ENCODE measurements at places on chromosomes 3 and 15. TPM values are rescaled to one million over a fixed set of nuclear protein-coding genes. Genes with fewer than 3 reads are reported as not detected.
A peak's percentile ranks its signal among the peaks of the same experiment; 100 is the strongest.

GRCh38 chr15:27201425-27201824 is 230.4 kb downstream of the GABRG3 start:
- no peak for DNase-seq

- DNase-seq, result no peak
These were observed 19.4 kb upstream of the PPP4R2 start for GRCh38 chr3:72977060-72977808.

DNA sequence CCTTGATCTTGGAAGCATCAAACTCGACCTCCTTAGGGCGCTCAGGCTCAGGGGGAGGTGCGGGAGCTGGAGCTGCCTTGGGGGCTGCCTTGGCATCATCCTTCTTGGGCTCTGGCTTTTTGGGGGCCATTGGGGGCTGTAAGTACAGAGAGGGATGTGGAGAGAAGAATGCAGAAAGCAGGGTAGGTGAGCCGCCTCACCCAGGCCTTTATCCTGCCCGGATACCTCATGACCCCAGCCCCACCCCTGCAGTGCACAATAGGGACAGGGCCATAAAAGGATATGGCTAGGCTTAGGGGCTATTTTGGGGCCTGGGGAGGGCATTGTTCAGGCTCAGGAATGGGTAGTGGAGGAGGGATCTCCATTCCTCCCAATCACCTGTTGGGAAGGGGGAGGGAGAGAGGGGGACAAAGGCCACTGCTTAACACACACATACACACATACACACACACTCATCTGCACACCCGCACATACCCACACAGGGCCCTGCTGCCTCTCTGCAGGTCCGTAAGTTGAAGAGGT is at the start of gene MYL3:
Gene MYL3, minus strand, starts transcription at position 184 of the 522 bp plus-strand sequence. Its CDS starts 54 bp downstream, at position 130.
- no peak for DNase-seq

GRCh38 chr15:22978691-22979237 is 1.4 kb downstream of the CYFIP1 start:
- DNase-seq, result peak; percentile 10

- DNase-seq, result no peak
These were observed 158.8 kb downstream of the CLSTN2 start for GRCh38 chr3:140093742-140094141.

- DNase-seq, result peak; percentile 76
These were observed 85.5 kb upstream of the CDV3 start for GRCh38 chr3:133487920-133488540.

- DNase-seq, result no peak
These were observed 8.4 kb upstream of the CMTM7 start for GRCh38 chr3:32383136-32383711.

The BCHE gene
- 20.4 TPM for total RNA-seq

The SELENOT gene
- 153 TPM for total RNA-seq

GRCh38 chr3:186844908-186845307 is 2.4 kb downstream of the ADIPOQ start:
- DNase-seq, result no peak

DNA sequence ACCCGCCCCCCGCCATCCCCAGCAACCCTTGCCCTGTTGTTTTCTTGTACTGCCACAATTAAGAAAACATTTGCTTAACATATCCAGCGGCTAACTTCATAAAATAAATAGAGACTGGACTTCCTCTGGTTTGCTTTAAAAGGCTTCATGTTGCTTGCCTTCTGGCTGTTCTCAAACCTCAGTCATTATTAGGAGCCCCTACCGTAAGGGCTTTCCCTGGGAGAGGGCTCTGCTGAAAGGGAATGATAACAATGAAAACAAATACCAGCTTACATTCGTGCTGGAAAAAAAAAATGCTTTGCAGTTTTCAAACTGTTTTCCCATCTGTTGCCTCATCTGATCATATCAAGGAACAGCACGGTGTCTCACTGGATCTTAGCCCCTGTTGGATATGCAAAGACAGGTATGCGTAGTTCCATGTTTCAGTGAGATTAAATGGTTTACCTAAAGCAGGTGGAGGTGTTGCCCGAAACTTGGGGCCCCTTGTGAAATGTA is 77.2 kb upstream of the VGLL4 start:
- peak; percentile 5 for DNase-seq

The ACAN gene
- total RNA-seq, result 1.2 TPM

The MELTF gene
- 1.8 TPM for total RNA-seq

GRCh38 chr3:160245261-160245800 is 20.1 kb downstream of the C3orf80 start:
- DNase-seq, result no peak

DNA sequence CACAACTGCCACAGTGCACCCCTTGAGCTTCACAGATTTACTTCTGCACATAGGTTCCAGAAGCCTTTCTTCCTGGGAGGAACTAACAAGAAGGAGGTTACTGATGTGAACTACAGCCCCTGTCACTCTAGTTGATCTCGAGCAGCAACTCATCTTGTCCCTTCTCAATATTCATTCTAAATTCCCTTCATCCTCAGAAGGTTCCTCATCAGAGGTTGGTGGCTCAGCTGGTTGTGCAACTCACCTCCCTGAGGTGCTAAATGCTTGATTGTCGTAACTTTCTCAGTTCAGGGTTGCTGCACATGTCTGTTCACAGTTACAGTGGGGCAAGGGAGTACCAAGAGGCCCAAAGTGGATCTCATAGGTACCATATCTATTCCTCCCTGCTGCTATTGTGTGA is 5.7 kb upstream of the A4GNT start:
- DNase-seq, result no peak

GRCh38 chr3:116084999-116085791 is 360.1 kb downstream of the LSAMP start:
- DNase-seq, result no peak

The BMF gene
- total RNA-seq, result 9.4 TPM

The LIPH gene
- not detected for total RNA-seq

- DNase-seq, result peak; percentile 42
These were observed 4.2 kb upstream of the PLOD2 start for GRCh38 chr3:146164971-146165769.

DNA sequence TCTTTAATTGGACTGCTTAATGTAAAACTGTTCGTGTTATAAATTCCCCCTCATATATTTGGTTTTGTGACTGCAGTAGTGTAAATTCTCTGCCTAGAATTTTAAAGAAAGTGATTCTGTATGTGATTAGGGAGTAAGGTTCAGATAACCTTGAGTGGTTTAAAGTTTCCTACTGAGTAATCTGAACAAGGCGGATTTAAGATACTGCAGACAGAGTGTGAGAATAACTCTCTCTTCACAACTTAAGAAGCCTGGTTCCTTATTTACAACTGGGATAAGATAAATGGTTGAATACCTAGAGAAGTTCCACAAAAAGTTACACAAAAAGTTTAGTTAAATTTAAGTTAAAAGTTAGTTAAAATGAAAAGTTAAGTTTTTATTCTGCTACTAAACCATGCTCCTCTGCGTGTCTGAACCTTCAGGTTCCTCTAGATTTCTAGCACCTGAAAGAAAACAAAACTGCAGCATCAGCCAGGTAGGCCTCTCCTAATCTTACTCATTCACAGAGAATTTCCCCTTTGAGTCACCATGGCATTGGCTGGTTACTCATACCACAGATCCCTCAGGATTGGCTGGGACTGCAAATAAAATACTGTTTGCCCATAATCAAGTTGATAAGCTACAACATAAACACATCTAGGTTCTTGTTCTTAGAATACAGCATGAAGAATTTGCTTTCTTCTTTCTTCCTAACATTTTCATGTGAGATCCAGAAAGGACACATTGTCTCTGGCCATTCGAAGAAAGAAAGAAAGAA is at the start of gene ARL14:
Gene ARL14, plus strand, starts transcription at position 614 of the 757 bp plus-strand sequence. CDS start 187 bp downstream, outside the sequence.
- peak; percentile 59 for DNase-seq

The FRMD5 gene
- 3.4 TPM for total RNA-seq

DNA sequence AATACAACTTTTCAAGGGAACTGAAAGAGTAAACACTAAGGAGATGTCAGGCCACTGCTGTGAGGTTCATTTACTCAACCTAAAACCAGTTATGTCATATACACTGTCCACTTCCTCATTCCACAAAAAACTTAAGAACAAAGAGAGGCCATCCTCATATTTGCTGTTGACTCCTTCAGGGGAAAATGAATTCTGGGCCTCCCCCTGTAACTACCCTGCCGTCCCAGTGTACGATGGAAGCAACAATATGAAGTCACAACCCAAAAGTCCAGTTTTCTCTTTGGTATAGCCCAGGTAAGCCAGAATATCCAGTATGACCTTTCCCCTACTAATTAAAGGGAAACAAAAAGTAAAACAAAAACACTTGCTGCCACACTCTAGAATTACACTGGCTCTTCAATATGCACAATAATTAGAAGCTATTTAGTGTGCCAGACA is 16.2 kb downstream of the CEP152 start:
- DNase-seq, result peak; percentile 19

The CCDC191 gene
- 3.2 TPM for total RNA-seq

GRCh38 chr3:134367869-134368750 is 6.1 kb downstream of the AMOTL2 start:
- DNase-seq, result no peak

The MYO5C gene
- total RNA-seq, result 44.2 TPM

The QTRT2 gene
- total RNA-seq, result 33.2 TPM
